Uterus (tissue), 4 donors: ENCODE measurements at places on chromosomes 2 and 18.

DNA sequence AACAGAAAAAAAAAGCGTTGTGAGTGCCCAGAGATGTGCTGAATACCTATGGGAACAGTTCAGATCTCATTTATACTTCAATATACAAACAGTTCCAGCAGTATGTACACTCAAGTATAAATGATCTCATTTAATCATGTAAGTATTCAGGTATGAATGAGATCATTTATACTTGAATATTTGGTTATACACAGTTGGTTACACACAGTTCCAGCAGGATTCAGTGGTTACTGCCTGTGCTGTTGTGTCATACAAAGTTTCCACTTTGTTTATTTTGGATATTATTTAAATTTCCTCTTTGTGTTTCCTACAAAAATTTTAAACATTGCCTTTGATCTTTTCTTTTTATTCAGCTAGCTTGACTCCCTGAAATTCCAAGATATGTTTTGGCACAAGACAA lies 293.5 kb upstream of the SLC39A10 start:
- no peak for DNase-seq

- DNase-seq = no peak
These were observed 655.5 kb upstream of the FANCL start for GRCh38 chr2:58896638-58897037.

DNA sequence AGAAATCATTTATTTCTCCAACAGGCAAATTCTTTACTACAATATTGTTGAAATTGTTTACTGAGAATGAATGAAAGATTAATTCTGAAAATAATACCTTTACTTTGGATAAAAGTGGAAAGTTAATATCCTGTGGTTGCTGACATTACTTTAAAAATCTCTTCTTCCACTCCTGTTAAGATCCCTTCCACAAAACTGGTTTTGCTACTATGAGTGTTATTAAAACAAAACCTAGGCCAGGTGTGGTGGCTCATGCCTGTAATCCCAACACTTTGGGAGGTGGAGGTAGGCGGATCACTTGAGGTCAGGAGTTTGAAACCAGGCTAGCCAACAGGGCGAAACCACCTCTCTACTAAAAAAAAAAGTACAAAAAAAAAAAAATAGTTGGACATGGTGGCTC lies 123.9 kb upstream of the CCDC150 start:
- DNase-seq = no peak

GRCh38 chr2:11073251-11073650 lies 82.0 kb upstream of the SLC66A3 start:
- no peak for DNase-seq

DNA sequence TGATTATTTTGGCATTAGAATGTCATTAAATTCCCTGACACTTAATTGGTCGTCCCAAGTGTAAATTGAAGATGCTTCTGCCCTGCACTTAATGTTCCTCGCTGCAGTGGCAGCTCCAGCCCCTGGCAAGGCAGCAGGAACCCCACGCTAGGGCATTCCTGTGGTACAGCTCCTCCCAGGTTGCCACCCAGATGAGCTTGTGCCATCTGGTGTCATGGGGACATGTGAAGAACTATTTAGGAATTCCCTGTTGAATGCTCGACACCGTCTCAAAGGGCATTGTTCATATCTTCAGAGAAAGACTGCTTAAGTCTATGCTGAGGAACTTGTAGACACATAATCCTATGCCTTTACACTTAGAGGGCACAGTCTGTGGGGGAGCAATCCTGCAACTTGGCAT lies 38.9 kb downstream of the BCL2L11 start:
- no peak for DNase-seq

DNA sequence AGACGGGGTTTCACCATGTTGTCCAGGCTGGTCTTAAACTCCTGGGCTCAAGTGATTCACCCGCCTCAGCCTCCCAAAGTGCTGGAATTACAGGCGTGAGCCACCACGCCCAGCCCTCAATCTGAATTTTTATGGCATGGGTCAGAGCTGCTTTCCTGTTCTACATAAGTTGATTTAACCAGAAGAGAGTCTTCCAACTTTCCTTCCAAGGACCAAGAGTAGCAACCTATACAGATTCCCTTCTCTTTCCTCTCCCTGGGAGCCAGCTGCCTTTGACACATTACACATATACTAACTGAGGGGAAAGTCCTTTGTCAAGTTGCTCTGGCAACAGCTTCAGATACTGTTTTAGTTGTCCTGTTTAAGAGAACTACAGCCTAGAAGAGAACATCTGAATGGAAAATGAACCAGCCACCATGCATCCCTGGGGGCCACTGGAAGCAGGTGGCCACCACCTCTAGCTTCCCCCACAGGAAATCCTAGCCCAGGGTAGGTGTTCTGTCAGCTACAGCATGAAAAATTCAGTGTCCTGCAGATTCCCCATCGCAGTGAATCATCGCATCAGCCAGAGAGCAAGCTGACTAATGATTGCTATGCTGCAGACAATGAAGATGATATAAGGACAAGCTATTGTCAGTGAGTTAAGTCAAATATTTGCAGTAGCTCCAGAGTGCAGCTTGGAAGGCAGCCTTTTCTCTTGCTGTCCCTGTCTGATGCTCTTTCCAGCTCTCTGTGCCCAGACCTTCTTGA lies 62.9 kb downstream of the POMC start:
- DNase-seq = no peak

DNA sequence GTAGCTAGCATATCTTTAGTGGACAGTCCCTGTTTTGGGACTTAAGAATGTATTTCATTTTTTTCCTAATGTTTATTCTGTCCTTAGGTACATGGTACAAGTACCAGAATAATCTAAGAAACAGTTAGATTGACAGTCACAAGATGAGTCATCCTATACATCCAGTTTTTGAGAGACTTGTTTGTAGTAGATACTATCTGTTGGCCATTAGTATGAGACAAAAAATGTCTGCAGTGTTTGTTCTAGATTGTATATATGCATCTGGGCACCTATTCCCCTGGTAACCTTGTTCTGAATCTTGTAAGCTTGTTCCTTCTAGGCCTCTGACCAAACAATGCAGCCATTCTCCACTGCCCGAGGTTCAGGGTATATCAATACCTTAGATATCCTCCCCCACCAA lies 1343.5 kb downstream of the SUCLG1 start:
- DNase-seq = no peak
